ENCODE measurements at places on chromosomes 7 and 10. TPM values are rescaled to one million over a fixed set of nuclear protein-coding genes. Genes with fewer than 3 reads are reported as not detected.

- H3K27me3 ChIP-seq = no peaks in the 10 kb centered on the region
- no peak for DNase-seq
- H3K27ac ChIP-seq = no peak overlapping the region
- H3K36me3 ChIP-seq = no peaks in the 10 kb centered on the region
These were observed 59.8 kb downstream of the BAMBI start for GRCh38 chr10:28737096-28737495.

DNA sequence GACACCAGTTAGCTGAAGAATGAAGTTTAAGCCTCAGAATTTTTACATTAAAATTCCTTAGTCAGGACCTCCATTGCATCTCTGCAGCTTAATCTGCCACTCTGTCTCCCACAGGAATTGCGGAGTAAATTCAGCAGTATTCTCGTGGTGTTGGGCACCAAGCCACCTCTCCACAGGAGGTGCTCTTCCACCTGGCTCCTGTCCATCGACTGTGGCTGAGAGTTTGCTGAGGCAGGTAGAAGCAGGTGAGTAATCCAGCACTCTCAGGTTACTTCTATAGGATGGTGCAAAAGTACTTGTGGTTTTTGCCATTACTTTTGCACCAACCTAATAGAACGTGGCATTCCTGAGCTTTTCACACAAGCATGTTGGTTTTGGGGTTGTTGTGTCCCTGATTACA is 134.1 kb downstream of the GFRA1 start:
- H3K4me1 ChIP-seq = no peaks in the 10 kb centered on the region
- H3K27ac ChIP-seq = no peak overlapping the region
- H3K27me3 ChIP-seq = no peaks in the 10 kb centered on the region
- H3K4me3 ChIP-seq = no peak overlapping the region

- H3K4me3 ChIP-seq = no peak overlapping the region
- H3K4me1 ChIP-seq = peaks cover 22% of the 10 kb centered on the region
- DNase-seq = no peak
- peak overlapping the region; percentile 2 for H3K27ac ChIP-seq
- peaks cover 44% of the 10 kb centered on the region for H3K36me3 ChIP-seq
These were observed 7.0 kb downstream of the LZTS2 start for GRCh38 chr10:101006593-101007098.

GRCh38 chr7:157690833-157691585 is 354.2 kb downstream of the DNAJB6 start:
- H3K36me3 ChIP-seq = no peaks in the 10 kb centered on the region
- H3K27ac ChIP-seq = no peak overlapping the region
- peaks cover 4% of the 10 kb centered on the region for H3K27me3 ChIP-seq
- H3K4me3 ChIP-seq = peak overlapping the region; percentile 53
- peak; percentile 57 for DNase-seq

DNA sequence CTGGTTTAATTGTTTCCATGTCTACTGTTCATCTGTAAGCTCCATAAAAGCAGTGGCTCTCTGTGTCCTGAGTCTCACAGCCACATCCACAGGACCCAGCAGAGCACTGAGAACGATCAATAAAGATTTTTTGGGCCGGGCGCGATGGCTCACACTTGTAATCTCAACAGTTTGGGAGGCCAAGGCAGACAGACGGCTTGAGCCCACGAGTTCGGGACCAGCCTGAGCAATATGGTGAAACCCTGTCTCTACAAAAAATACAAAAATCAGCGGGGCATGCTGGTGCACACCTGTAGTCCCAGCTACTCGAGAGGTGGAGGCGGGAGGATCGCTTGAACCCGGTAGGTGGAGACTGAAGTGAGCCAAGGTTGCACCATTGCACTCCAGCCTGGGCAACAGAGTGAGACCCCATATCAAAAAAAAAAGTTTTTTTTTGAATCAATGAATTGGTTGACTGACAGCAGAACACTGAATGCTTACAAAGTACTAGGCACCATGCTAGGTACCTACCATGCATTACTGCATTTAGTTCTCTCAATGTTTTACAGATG is 4.5 kb downstream of the SLC37A3 start:
- peaks cover 6% of the 10 kb centered on the region for H3K4me1 ChIP-seq
- H3K27ac ChIP-seq = no peak overlapping the region
- DNase-seq = no peak
- no peaks in the 10 kb centered on the region for H3K36me3 ChIP-seq
- no peak overlapping the region for H3K4me3 ChIP-seq
- H3K27me3 ChIP-seq = no peaks in the 10 kb centered on the region

- H3K4me1 ChIP-seq = no peaks in the 10 kb centered on the region
- no peak overlapping the region for H3K4me3 ChIP-seq
- DNase-seq = no peak
- H3K27ac ChIP-seq = no peak overlapping the region
These were observed 567.4 kb upstream of the MKI67 start for GRCh38 chr10:128693493-128694131.

DNA sequence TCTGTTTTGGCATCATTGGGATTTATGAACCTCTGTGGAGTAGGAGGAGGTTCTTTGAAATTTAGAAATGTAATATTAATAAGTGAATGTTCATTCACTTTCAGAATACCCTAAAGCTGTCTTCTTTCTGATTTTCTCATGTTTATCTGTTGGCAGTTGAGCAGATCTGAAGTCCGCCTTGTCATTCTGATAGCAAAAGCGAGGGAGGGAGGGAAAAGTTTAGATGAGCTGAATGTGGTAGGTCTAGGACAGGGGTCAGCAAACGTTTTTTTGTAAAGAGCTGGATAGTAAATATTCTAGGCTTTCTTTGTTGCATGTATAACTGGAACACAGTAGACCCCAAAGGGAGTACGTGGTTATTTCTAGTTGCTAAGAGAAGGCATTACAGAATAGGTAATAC is 94.4 kb upstream of the GATA3 start:
- no peaks in the 10 kb centered on the region for H3K36me3 ChIP-seq
- H3K27me3 ChIP-seq = no peaks in the 10 kb centered on the region
- no peaks in the 10 kb centered on the region for H3K4me1 ChIP-seq
- DNase-seq = no peak

- H3K4me1 ChIP-seq = no peaks in the 10 kb centered on the region
- no peak overlapping the region for H3K27ac ChIP-seq
- no peak for DNase-seq
- no peaks in the 10 kb centered on the region for H3K36me3 ChIP-seq
- no peak overlapping the region for H3K4me3 ChIP-seq
These were observed 384.5 kb downstream of the KCNMA1 start for GRCh38 chr10:77253147-77253545.

DNA sequence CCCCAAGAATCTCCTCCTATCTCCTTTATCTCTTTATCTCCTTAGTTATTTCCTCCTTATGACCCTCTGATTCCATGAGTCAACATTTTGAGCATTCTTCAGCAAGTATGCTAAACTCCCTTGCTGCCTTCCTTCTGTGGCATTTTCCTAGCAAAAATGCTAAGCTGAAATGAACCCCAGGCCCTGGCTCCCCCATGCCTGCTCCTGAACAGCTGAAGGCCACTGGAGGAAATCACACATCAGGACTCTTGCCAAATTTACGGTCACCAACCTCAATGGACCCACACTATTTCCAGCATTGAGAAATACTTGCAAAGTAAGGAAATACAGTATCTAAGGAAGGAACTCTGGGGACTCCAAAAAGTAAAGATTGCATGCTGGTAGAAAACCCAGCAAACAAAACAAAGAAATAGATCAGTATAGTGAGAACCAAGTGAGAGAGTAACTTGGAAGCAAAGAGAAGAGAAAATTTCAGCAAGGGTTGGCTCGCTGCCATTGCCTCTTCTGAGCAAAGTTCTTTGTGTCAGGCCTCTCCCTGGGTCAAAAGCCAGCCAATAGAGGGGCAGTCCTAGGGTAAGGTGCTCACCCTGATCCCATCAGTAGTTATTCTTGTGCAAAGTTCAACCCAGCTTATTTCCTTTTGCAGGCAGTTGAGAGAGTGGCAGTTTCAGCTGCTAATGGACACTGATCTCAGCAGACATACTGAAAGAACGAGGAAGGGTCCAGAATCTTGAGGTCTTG is 5.1 kb upstream of the PLEKHS1 start:
- peak; percentile 54 for DNase-seq
- no peak overlapping the region for H3K4me3 ChIP-seq
- no peaks in the 10 kb centered on the region for H3K27me3 ChIP-seq
- H3K27ac ChIP-seq = no peak overlapping the region
- H3K36me3 ChIP-seq = no peaks in the 10 kb centered on the region

DNA sequence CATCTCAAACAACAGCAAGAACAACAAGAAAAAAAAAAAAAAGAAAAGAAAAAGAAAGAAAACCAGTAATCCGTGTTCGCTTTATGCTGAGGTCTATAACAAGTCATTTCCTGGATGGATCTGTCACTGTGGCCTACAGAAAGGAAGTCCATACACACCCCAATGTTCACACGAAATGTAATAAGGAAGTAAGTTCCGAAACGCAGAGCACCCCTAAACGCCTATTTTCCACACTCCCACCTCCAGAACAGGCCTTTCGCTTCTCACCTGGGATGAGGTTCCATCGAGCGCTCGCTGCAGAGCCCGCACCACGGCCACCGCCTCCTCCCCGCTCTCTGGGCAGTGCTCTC is 735 bp downstream of the ZNF394 start:
- peak overlapping the region; percentile 98 for H3K27ac ChIP-seq
- peak overlapping the region; percentile 99 for H3K4me3 ChIP-seq
- H3K36me3 ChIP-seq = peaks cover 9% of the 10 kb centered on the region
- H3K27me3 ChIP-seq = no peaks in the 10 kb centered on the region

- H3K27ac ChIP-seq = no peak overlapping the region
- no peaks in the 10 kb centered on the region for H3K27me3 ChIP-seq
- DNase-seq = no peak
- no peaks in the 10 kb centered on the region for H3K4me1 ChIP-seq
These were observed 171.8 kb downstream of the VTI1A start for GRCh38 chr10:112618814-112619213.

DNA sequence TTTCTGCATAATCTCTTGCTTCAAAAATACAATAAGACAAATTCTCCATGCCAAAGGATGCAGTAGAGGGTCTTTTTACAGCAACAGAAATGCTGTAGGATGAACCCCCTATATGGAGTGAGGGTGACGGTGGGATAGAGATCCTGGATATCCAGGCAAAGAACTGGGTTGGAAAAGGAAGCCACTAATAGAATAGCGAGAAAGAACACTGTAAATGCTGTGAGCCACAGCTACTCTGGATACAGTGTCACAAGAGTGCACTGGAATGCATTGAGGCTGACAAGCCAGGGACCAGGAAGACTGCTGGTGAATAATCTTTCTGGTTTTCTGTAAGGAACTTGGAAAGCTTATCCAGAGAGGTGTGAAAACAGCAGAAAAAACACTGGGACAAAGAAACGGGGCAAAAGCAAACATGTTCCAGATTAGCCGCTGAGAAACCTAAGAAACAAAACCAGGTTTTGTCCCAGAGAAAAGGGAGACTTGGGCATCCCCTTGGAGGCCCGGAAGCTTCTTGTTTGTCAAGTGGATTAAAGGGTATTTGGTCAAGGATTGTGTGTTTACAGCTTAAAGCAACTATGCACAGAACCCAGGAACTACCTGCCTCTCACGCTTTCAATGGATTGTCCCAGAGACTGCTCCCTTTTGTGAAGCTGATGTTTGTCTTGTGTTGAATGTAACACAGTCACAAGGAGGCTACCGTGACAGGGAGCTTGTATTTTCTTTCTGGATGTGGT is 6.2 kb upstream of the MSMB start:
- H3K27me3 ChIP-seq = peaks cover 10% of the 10 kb centered on the region
- no peaks in the 10 kb centered on the region for H3K4me1 ChIP-seq
- no peak overlapping the region for H3K4me3 ChIP-seq
- no peak overlapping the region for H3K27ac ChIP-seq
- H3K36me3 ChIP-seq = no peaks in the 10 kb centered on the region
- no peak for DNase-seq

DNA sequence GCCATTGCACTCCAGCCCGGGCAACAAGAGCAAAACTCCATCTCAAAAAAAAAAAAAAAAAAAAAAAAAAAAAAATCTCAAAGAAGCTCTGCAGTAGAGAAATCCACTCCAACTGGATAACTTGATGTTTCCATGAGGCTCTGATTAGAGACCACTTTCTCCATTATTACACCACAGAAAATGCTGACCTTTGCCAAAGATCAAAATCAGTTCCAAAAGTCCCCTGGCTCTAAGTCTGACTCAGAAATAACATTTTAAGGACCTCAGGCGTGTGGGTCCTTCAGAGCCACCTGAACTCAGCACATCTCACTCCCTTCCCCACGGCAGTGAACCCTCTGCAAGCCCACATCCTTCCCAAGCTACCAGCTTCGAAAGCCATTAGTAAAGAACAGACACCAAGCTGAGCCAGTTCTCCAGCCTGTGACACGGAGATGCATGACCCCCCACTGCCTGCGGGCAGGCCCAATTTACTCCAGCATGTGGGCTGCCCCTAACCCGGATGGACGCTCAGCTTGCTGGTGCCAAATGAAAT is 13.8 kb upstream of the TMEM120A start:
- peak overlapping the region; percentile 51 for H3K27ac ChIP-seq
- peaks cover 26% of the 10 kb centered on the region for H3K4me1 ChIP-seq
- no peaks in the 10 kb centered on the region for H3K27me3 ChIP-seq
- H3K36me3 ChIP-seq = peaks cover 6% of the 10 kb centered on the region

DNA sequence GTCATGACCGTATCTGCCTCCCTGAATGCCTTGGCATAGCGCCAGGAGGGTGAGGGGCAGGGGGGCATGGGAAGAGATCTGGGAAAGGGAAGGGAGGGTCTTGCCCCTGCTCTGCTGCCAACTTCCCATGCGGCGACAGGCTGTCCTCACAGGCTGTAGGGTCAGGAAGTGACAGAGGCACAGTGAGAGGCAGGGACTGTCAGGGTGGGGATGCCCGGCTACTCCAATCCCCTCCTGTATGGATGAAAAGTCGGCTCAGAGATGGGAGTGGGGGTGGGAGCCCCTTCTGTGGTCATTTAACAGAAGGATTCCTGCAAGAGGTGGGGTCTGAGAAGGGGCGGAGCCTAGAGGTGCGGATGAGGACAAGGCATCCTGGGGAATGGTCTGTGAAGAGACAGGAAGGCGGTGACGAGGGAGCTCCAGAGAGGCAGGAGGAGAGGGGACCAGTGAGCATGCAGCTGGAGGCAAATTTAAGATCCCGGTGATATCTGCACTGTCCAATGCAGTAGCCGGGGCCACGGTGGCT is 20.8 kb upstream of the UNC5B start:
- no peak overlapping the region for H3K27ac ChIP-seq
- no peaks in the 10 kb centered on the region for H3K36me3 ChIP-seq
- no peaks in the 10 kb centered on the region for H3K4me1 ChIP-seq
- DNase-seq = no peak
- peaks cover 7% of the 10 kb centered on the region for H3K27me3 ChIP-seq

The VWDE gene
- total RNA-seq = under 0.01 TPM

The CAMK2B gene
- total RNA-seq = 0.26 TPM

The SMKR1 gene
- 0.51 TPM for total RNA-seq

The EPHA1 gene
- total RNA-seq = under 0.01 TPM

The CYP2E1 gene
- total RNA-seq = 0.50 TPM

The ZMYND11 gene
- 57.5 TPM for total RNA-seq

The EGR2 gene
- total RNA-seq = 2.1 TPM

The SHH gene
- total RNA-seq = under 0.01 TPM

The RASSF4 gene
- 11.4 TPM for total RNA-seq

The PTN gene
- total RNA-seq = 13.9 TPM

The CHAT gene
- not detected for total RNA-seq

The NUTM2E gene
- total RNA-seq = under 0.01 TPM

All from fibroblast of lung (primary cell).